ENCODE measurements at places on chromosomes 1 and 21.

GRCh38 chr21:32884062-32884461, 112.5 kb upstream of the PAXBP1 start:
- no peak for DNase-seq

DNA sequence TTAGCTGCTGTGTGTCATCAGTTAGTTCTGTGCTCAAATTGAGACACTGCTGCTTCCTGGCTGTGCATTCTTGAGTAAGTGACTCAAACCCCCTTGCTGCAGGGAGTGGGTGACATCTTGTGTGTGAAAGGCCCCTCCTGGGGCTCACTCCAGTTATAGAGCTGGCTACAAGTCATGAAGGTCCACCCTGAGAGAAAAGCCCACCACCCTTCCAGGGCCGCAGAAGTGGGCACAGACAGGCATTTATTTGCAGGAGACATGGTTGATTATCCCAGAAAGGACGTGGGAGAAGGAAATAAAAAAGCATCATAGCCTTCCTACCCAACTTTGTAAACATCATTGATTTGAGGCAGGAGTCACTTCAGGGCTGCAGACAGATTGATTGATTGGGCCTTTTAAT, 550.6 kb downstream of the MATN1 start:
- no peak for DNase-seq

- no peak for DNase-seq
Measured at GRCh38 chr1:103513711-103514110, 11.8 kb upstream of the RNPC3 start.

DNA sequence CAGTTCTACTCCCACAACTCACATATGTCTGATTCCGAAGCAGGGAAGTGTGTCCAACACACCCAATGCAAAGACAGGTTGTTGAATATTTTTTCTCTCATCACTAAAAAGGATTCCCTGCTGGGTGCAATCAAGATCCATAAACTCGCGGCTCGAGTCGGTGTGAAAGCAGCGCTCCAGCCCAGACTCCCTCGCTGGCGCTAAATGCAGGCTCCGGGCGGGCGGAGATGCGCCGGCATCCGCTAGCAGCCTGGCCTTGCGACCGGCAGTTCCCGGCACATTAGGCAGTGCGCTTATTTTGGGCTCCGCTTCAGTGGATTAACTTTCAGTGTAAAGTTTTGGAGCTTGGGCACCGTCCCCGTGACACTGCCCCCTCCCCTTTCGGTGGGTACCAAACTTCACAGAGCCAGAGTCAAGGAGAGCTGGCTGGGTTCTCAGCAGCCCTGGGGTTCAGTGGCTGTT, 87.7 kb upstream of the POU3F1 start:
- DNase-seq: no peak

DNA sequence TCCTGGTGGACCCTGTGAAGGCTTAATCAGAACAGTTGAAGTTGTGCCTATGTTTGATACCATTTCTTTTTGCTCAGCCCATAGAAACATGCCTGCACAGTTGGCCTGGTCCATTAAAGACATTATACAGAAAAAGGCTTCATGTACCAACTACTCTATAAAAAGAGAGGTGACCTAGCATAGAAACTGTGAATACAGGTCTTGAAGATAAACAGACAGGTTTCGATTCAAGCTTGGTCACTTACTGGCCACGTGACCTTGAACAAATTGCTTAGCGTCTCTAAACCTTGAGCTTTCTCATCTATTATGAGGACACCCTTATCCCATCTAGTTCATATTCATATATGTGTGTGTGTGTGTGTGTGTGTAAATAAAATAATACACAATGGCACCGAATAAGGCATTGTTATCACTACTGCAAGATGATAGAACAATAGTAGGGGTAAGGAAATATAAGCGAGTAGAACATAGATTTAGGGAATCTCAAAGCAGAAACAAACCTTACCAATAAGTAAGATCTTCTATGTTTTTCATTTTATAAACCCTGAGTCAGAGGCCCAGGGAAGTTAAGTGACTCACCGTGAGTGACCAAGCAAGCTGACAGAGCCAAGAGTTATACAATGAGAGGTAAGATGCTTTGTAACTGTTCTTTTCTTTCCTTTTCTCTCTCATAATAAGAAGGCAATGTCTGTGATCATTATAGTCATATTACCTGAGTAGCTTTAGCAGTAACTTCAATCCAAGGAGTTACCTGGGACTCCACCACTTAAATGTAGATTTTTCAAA, 476.8 kb upstream of the DEPDC1 start:
- DNase-seq: no peak

DNA sequence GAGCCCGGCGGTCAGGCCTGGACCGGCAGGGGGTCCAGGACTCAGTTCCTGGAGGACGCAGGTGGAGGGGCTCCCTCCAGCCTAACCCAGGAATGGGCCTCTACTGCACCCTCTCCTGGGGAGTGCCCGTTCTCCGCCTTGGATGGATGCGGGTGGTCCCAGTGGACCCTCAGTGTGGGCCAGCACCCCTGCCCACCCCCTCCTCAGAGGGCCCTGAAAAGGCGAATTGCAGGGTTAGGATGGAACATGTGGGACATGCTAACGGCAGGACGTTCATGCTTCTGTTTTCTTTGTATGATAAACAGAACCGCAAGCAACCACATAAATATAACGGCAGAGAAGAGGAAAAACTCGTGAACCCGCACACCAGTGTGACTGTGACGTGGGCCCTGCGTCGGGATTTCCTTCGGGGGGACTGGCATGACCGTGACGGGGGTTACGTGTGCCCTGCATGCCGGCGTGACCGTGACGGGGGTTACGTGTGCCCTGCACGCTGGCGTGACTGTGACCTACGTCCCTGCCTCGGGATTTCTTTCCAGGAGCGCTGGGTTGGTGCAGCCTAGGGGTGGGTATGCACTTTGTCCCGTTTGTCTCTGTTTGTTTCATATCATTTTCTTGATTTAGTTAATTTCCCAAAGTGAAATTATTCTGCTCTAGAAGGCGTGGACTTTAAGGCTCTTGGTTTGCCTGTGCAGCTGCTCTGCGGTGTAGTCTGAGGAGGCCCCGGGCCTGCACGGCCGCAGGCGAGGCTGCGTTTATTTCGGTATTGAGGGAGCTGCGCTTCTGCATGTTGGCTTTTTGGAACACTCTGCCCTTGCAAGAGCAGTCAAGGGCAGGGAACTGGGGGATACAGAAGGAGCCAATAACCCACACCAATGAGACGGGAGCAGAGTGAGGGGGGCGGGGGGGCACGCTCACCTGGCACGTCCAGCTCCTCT, 3.1 kb downstream of the FTCD start:
- no peak for DNase-seq

- DNase-seq: no peak
Measured at GRCh38 chr1:208132287-208132882, 111.8 kb downstream of the PLXNA2 start.

DNA sequence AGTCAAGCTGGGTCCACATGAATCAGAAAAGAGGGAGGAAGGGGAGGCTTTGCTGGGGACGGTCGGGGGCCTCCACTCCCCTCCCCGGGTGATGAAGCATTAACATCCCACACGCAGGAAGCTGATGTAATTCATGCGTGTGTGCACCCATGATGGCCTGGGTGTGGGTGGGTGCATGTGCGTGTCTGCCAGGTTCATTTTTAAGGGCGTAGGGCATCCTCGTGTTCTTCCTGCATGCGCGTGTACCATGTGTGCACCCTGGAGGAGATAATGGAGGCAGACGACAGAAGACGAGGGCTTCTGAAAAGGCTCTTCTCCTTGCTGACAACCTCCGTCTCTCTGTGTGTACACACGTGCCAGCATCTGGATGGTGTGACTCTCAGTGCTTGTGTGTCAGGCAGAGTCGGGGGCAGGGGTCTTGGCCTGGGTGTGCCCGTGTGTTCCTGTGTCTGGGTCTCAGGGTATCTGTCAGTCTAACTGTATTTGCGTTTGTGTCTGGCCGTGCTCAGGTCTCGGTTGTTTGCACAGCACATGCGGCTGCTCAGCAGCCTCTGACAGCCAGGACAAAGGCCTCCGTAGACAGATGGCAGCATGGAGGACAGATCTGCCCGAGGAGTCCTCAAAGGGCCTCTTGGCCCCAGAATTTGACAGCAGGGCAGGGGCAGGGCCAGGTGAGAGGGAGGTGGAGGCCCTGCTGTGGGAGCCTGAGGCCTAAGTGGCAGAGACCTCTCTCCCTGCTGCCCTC, 2.4 kb downstream of the RAP1GAP start:
- no peak for DNase-seq

GRCh38 chr1:183604038-183604808, 14.0 kb upstream of the NCF2 start:
- no peak for DNase-seq

GRCh38 chr1:65467536-65467935, 47.1 kb downstream of the LEPR start:
- no peak for DNase-seq

- DNase-seq: no peak
Measured at GRCh38 chr1:8671306-8671917, 146.0 kb downstream of the RERE start.

GRCh38 chr1:88774151-88774556, 90.1 kb downstream of the PKN2 start:
- no peak for DNase-seq

DNA sequence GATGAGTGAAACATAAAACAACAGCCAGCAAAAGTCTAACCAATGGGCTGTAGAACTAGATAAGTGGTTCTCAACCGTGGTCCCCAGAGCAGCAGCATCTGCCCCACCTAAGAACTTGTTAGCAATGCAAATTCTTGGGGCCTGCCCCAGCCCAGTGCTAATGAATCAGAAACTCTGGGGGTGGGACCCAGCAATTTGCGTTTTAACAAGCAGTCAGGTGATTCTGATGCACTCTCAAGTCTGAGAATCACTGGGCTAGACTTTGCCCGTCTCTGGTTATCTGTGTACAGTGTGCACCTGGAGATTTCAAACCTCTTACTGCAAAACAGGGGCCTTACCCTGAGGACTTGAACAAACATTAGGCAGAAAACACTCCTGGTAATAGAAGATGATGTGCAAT, 66.5 kb downstream of the PLXNA2 start:
- DNase-seq: no peak

DNA sequence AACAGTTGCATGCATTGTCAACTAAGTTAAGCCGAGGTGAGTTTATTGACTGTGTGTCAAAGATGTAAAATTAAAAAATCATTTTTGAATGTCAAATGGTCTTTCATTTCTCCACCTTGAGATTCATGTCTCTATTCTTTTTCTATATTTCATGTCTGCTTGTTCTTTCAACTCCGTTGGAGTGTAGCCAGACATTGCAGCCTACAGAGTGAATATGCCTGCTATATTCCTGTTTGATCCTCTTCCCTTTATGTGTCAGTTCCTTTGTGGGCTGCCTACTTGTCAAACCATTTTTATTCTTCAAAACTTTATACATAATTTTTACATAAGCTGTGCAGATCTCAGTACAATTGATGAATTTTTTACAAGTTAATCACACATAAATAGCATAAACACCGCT, 1325.8 kb upstream of the PRMT6 start:
- no peak for DNase-seq

- DNase-seq: peak; percentile 34
Measured at GRCh38 chr1:5225707-5226704, 571.6 kb downstream of the AJAP1 start.

DNA sequence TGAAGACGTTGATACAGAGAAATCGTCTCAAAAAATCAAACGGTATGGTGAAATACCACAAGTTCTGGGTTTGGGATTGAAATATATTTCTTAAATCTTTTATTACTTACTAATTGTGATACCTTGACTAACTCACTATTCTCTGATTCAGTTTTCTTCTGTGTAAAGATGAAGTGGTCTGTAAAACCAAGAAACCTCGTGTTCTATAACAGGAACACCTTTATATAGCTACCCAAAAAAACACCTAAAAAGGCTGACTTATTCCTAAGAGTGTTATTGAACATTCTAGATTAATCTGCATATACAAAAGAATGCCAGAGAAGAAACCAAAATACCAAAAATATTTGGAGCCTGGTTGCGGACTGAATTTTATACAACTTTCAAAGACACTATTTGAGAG, 721 bp downstream of the LRRIQ3 start:
- DNase-seq: no peak

GRCh38 chr1:204294357-204294756, 65.4 kb downstream of the PLEKHA6 start:
- no peak for DNase-seq

GRCh38 chr1:201724039-201724765, 104.8 kb upstream of the IPO9 start:
- DNase-seq: no peak

DNA sequence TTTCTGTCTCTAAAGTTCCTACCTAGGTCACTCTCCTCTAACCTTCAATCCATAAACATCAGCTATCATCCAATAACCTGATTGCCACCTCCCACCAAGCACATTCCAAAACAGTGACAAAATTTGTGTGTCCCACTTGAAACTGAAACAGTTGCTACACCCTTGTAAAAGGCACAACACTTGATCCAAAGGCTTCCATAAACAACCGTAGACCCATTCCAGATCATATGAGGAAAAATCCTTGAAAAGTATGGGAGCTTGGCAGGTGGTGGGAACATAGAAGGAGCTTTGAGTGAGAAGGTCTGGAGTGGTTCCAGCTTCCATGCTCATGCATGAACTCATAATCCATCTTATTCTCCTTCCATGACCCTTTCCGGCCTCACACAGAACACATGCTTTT, 82.0 kb upstream of the ATP1A1 start:
- no peak for DNase-seq

DNA sequence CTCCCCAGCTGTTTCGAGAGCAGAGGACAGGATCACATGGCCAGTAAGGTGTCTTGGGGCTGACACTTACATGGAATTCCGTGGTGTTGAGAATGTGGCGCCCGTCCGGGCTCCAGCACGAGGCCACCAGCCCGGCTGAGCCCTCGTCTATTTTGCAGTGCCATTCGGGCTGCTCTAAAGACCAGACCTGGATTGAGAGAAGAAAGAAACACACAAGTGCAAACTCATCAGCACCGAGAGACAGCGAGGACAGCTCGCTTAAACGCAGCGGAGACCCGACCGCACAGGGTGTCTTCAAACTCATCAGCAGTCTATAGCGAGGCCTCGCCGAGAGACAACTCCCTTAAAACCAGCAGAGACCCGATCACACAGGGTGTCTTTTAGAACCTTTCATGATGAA, 3.3 kb downstream of the WRAP73 start:
- no peak for DNase-seq

- no peak for DNase-seq
Measured at GRCh38 chr1:147167365-147167764, 4.9 kb downstream of the PRKAB2 start.

DNA sequence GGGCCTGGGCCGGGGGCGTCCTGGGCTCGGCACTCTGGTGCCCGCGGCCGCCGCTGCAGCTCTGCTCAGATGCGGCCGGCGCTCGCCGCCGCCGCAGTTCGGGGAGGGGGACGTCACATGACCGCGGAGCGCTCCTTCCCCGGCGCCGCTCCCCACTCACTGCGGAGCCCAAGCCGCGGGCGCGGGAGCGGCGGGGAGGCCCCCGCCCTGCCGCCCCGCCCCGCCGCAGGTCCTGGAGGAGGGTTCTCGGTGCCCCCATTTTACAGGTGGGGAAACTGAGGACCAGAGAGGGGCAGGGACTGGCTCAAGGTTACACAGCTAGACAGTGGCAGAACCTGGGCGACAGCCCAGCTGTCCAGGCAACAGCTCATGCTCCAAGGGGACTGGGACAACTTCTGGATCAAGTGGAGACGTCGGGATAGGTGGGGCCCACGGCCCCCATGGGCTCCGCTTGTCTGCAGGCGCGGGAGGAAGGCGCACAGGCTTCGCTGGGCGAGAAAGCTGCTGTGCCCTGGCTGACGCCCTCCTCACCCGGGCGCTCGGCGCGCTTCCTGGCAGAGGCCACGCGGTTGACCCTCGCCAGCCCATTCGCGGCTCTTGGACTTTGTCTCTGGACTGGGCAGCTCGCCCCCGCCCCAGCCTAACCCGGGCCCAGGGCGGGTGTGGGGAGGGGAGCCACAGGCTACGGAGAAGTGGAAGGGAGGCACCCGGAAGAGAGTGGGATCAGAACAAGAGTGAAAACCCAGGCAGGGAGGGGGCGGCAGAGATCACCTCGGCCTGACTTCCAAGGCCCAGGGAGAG, at the start of gene RAP1GAP:
TSS of gene RAP1GAP (minus strand) at position 100 of the 801 bp plus-strand sequence. CDS start 49,325 bp downstream, outside the sequence.
- no peak for DNase-seq
